ENCODE measurements at places on chromosomes 3 and 15.
A peak's percentile ranks its signal among the peaks of the same experiment; 100 is the strongest.

GRCh38 chr15:81506071-81506470 is 132.1 kb upstream of the TMC3 start:
- no peak for DNase-seq

GRCh38 chr3:106962993-106963392 is 414.2 kb upstream of the CCDC54 start:
- DNase-seq, result no peak

DNA sequence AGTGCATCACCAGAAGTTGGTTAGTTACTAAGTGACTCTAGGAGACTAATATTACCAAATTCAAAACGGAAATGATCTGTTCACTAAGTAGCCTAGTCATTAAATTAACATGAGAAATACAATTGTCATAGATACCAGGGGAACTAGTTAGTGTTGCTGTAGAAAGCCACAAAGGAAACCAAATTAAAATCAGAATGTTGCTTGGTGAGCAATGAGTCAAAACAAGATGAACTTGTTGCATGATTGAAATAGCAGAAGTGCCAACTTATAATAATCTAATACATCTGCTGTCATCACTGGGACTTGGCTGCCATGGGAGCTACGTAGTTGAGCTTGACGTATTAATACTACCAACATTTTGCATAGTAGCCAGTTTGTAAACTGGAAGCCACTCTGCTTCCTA is 458.1 kb downstream of the DIPK2A start:
- no peak for DNase-seq

GRCh38 chr3:87088993-87089841 is 98.3 kb upstream of the VGLL3 start:
- peak; percentile 6 for DNase-seq

GRCh38 chr3:59565125-59565524 is 515.3 kb upstream of the CFAP20DC start:
- DNase-seq, result no peak
